ENCODE measurements at places on chromosomes 3 and 15.

GRCh38 chr3:113643583-113643982 lies 52.9 kb downstream of the USF3 start:
- no peak overlapping the region for H3K4me3 ChIP-seq
- no peak overlapping the region for H3K27ac ChIP-seq
- peaks cover 22% of the 10 kb centered on the region for H3K36me3 ChIP-seq

DNA sequence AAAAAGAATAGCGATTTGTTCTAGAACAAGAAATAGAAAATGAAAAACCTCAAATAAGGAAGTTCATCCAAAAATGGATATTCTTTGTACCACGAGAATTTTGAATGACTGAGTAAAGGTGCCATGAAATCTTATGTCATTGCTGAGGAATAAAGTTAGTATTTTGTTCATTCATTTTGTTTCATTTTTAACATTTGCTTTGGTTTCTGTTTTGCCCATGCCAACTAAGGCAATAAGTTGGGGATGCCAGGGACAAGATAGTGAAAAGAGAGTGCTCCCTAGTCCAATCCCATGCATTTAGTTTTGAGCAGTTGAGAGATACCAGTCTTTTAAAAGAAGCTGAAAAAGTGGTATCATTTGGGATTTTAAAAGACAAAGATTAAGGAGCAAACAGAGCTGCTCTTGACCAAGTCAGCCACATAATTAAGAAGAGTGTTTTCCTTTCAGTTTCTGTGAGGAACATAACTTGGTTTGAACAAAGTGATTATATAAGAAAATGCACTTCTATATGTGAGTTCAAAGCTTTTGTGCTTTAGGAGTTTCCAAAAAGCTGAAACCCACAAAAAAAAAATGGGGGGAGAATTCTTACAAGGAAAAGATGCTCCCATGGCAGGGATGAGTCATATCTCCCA lies 201.4 kb downstream of the PLOD2 start:
- no peak overlapping the region for H3K4me3 ChIP-seq
- H3K4me1 ChIP-seq = no peaks in the 10 kb centered on the region
- H3K27ac ChIP-seq = no peak overlapping the region
- no peaks in the 10 kb centered on the region for H3K36me3 ChIP-seq
- DNase-seq = no peak
- no peaks in the 10 kb centered on the region for H3K27me3 ChIP-seq

DNA sequence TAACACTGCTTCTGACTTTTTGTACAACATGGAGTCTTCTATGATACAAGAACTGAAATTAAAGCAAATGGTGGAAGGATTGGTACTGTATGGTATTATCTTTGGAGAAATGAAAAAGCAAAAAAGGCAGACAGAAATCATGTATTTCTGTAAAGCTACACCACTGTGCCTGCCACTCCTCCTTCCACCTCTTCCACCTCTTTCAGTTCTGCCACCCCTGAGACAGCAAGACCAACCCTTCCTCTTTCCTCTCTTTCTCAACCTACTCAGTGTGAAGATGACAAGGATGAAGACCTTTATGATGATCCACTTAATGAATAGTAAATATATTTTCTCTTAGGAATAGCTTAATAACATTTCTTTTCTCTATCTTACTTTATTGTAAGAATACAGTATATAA lies 57.0 kb downstream of the CD200 start:
- peaks cover 21% of the 10 kb centered on the region for H3K36me3 ChIP-seq
- no peak for DNase-seq
- peaks cover 52% of the 10 kb centered on the region for H3K4me1 ChIP-seq
- no peaks in the 10 kb centered on the region for H3K27me3 ChIP-seq
- H3K4me3 ChIP-seq = no peak overlapping the region

- peaks cover 8% of the 10 kb centered on the region for H3K27me3 ChIP-seq
- H3K4me3 ChIP-seq = no peak overlapping the region
- no peak overlapping the region for H3K27ac ChIP-seq
- H3K4me1 ChIP-seq = peaks cover 13% of the 10 kb centered on the region
- no peaks in the 10 kb centered on the region for H3K36me3 ChIP-seq
- DNase-seq = no peak
Observed at GRCh38 chr3:64509206-64509605, 178.6 kb downstream of the ADAMTS9 start.

DNA sequence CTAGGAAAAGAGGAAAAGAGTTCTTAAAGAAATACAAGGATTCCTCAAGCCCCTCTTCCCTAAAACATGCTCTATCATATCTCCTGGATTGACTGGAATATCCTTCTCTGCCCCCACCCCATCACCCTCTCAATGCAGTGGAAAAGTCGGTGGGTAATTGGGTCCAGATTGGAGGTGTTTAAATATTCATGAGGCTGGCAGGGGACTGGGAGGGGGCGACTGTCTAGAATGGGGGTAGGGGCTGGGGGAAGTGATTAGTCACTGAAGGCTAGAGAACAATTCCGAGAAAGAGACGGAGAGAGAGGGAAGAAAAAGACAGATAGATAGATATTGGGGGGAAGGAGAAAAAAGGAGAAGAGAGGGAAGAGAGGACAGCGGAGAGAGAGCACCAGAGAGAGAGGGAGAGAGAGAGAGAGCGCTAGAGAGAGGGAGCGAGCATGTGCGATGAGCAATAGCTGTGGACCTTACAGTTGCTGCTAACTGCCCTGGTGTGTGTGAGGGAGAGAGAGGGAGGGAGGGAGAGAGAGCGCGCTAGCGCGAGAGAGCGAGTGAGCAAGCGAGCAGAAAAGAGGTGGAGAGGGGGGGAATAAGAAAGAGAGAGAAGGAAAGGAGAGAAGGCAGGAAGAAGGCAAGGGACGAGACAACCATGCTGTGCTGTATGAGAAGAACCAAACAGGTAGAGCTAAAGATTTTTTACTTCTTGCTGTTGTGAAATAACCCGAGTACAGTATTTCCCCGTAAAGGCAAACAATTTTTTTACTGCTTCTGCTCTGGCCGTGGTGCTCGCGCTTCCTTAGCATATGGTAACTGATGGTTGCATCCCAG lies at the start of gene GAP43:
GAP43 (plus strand) TSS at position 467 of the 825 bp plus-strand sequence; CDS start at position 647, 180 bp downstream.
- peak within 1 kb of the TSS; percentile 98 for H3K27ac ChIP-seq
- peaks cover 8% of the 10 kb centered on the region for H3K27me3 ChIP-seq
- peak within 1 kb of the TSS; percentile 81 for H3K4me3 ChIP-seq
- H3K36me3 ChIP-seq = no peaks in the 10 kb centered on the region
- DNase-seq = peak; percentile 73
